ENCODE measurements at places on chromosomes 5 and 9.

DNA sequence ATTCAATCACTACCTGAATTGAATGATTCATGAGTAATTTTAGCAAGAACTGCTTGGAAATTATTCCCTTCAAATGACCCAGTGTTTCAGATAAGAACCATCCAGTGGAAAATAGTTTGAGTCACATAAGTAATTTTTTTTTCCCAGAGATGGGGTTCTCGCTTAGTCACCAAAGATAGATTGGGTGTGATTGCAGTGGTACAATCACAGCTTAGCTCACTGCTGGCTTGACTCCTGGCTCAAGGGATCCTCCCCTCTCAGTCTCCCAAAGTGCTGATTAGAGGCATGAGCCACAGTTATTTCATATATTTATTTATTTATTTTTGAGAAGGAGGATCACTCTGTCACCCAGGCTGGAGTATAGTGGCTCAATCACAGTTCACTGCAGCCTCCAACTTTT, 574.5 kb upstream of the ARRDC3 start:
- DNase-seq: no peak

- DNase-seq: no peak
Measured at GRCh38 chr9:126474786-126475485, 138.8 kb upstream of the LMX1B start.

- peak; percentile 69 for DNase-seq
Measured at GRCh38 chr5:157574456-157575380, 857 bp downstream of the ADAM19 start.

- DNase-seq: no peak
Measured at GRCh38 chr5:150511578-150512367, 3.8 kb downstream of the NDST1 start.

DNA sequence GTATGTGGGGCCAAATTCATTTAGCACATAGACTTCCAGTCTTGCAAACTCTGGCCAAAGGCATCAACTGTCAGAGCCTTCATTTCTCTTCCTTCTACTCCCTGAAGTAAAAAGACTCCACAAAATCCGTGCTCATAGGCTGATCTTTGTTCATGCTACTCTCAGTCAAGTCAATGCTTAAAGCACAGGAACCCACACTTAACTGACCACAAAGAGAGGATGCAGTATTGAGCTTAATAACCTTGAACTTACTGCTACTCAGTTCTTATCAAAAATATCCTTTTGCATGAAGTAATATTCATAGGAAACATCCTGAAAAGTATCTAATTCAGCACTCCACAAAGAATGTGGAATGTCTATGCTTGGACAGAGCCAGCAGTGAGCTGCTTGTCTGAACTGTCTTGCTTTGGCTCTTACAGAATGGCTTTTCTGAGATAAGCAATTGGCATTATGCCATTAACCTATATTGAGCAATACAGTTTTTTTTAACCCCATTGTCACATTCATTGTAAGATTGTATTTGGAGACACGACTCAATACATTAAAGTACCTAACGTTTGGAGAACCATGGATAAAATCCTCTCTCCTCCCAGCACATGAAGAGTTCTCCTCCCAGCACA, 21.7 kb downstream of the LPAR1 start:
- DNase-seq: no peak

GRCh38 chr5:83787631-83788030, 67.0 kb upstream of the HAPLN1 start:
- no peak for DNase-seq

- DNase-seq: no peak
Measured at GRCh38 chr5:115583474-115583873, 18.8 kb downstream of the TICAM2 start.

DNA sequence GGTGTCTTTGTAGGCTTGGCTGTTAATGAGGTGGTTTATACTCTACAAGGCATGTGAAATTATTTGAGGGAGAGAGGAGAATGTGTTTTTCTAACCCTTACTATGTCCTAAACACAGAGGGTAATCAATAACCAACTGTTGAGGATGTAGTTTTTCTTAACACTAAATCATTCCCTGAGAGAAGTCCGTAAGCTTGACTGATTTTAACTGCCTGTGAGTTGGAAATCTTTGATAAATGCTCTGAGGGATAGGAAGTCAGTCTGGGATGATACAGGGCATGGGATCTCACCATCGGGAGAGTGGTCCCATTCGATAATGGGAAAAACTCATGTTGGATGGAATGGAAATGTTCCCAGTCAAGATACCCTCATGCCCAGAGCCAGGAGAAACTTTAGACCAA, 249.6 kb downstream of the PDZD2 start:
- no peak for DNase-seq

DNA sequence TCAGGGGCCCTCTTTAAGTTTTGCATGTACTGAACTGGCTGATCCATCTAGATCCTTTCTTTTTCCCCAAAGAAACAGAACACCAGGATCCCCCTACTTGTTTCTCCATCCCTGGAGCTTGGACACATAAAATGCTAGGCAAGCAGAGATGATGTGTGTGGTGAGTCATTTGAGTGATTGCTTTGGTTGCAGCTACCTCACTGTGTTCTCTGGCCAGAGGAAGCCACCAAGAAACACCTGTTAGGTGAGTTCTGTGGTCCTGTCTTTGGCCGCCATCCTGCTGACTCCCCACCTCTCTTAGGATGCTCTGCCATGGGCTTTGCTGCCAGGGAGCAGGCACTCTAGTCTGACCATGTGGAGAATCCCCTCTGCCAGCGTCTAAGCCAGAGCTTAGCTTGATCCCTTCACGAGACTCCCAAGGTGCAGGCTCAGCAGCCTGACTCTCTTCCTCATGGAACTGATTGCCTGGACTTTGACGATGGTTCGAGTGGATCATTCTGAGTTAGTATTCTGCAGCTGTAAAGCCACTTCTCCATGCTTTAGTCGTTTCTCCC, 27.3 kb upstream of the DENND1A start:
- DNase-seq: peak; percentile 58

GRCh38 chr5:147234825-147235635, at the start of gene STK32A:
TSS of gene STK32A (plus strand) at chr5:147235026. CDS start at chr5:147239635, 4,609 bp downstream.
- peak; percentile 72 for DNase-seq

DNA sequence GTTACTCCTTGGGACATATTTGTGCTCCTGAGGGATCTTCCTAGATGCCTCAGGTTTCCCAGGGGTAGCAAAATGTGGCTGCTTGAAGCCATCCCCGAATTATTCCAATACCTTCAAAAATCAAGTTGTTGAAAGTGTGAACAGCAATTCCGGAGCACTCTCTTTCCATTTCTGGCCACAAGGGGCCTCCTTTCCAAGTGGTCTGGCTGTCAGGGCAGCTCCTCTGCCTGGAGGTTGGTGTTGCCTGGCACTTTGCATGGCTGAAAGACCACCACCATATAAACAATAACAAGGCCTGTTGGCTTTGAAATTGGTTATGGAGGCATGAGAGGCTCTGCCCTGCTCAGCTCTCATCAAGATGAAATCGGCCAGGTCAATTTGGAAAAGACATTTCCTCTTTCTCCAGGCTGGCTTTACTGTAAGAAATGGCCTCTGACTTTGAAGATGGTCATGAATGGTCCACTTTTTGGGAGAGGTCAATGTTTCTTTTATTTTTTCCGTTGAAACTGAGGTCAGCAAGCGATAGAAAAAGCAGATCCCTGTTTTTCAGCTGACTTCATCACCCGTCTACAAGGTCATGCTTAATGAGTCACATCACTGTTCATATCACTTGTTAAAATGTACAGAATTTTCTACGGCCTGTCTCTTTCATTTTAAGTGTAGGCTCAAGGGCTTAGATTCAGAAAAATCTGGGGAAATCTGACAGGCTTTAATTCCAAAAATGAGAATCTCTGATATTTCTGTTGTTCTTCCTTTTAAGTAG, 481.1 kb upstream of the ZNF608 start:
- DNase-seq: peak; percentile 44

- no peak for DNase-seq
Measured at GRCh38 chr9:127216888-127217217, 47.7 kb upstream of the GARNL3 start.

GRCh38 chr5:175582697-175583096, 75.2 kb upstream of the HRH2 start:
- no peak for DNase-seq

- no peak for DNase-seq
Measured at GRCh38 chr5:68339921-68340321, 124.4 kb downstream of the PIK3R1 start.

- DNase-seq: no peak
Measured at GRCh38 chr9:86563350-86563749, 209.1 kb upstream of the TUT7 start.

DNA sequence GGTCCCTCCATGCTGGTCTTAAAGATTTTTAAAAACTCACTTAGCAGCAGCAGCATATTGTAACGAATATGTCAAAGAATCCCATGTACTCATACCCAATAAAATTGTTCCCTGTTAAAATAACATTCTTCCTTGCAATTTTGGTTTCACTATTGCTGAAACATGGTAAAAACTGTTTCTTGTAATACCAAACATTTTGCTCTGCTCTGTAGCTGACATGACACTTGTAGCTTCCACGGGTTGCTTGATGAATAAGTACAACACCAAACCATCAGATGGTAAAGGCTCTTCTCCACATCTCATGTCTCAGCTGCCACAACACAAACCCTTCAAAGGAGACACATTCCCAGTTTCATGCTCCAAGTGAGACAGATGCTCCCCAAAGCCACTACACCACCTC, 180.7 kb upstream of the PTGER4 start:
- no peak for DNase-seq

DNA sequence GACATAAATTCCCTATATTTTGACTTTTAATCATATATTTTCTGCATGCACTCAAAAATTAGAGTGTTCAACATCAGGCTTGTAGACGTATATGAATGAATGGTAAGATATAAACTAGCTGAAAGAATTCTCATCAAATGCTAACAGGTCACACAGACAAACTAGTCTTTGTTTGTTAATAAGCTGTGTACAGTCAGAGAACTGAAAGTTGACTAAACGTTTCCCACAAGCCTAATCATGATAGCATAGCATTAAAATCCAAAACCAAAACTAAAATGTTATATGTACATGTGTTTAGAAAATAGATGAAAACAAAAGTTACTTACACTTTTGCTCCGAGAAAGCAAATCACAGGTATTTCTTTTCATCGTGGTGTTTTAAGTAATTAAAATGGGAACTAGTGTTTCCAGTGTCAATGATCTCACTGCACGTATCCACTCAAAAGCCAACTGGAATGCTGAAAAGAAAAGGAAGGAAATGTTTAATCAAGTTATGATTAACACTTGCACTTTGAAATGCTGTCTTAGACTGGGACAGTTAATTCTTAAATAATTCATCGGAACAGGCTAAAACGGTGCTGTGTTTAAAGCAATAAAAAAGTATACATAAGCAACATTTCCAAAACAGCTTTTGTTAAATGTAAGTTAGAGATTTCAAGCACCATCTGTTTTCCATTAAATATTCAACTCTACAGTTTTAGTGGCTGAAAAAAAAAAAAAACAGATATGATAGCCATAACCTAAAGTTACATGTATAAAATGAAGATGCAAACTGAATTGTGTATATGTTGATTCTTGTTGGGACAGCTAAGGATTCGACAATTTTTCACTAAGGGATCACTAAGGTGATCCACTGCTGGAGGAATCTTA, 291.9 kb upstream of the PDE4D start:
- DNase-seq: no peak

GRCh38 chr9:96156171-96156974, 145.6 kb downstream of the HSD17B3 start:
- DNase-seq: no peak

- no peak for DNase-seq
Measured at GRCh38 chr5:148469501-148469935, 85.8 kb downstream of the FBXO38 start.

DNA sequence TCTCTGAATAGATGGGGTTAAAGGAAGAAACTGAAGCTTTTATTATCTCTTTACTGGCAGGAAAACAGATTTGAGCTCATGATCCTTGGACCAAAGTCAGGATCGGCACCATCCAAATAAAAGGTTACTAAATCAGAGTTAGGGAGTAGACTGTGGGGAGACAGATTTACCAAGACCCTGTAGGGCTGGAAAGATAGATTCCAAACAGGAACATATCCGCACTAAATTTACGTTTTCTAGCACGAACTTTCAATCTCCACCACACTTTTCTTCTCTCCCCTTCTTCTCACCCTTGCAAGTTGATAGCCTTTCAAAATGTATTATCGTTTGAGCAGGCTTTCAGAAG, 120.0 kb upstream of the HMHB1 start:
- DNase-seq: no peak

DNA sequence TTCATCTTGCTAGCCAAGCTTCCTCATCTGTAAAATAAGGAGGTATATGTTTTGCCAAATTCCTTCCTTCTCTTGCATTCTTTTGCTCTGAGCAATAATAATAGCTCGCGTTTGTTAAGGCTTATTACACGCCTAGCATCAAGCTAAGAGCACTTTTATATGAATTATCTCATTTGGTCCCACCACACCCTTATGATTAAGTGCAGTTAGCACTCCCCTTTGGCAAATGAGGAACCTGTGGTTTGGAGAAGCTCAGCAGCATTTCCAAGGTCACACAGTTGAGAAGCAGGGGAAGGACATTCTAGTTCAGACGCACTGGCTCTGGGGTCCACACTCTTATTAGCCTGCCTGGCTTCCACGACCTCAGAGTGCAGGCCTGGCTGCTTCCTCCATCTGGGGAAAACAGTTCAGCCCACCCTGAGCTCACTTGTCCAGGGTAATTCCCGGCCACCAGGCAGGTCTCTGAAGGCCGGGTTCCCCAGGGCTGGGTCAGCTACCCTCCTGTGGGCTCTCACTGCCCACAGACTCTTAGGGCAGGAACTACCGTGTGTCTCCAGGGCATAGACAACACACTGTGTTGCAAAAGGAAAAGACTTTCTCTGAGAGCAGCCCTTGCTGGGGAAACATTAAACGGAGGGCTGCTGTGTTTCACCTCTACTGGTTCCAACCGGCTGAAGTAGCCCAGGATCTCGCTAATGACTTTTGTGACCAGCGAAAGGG, 9.9 kb upstream of the FBP1 start:
- no peak for DNase-seq

DNA sequence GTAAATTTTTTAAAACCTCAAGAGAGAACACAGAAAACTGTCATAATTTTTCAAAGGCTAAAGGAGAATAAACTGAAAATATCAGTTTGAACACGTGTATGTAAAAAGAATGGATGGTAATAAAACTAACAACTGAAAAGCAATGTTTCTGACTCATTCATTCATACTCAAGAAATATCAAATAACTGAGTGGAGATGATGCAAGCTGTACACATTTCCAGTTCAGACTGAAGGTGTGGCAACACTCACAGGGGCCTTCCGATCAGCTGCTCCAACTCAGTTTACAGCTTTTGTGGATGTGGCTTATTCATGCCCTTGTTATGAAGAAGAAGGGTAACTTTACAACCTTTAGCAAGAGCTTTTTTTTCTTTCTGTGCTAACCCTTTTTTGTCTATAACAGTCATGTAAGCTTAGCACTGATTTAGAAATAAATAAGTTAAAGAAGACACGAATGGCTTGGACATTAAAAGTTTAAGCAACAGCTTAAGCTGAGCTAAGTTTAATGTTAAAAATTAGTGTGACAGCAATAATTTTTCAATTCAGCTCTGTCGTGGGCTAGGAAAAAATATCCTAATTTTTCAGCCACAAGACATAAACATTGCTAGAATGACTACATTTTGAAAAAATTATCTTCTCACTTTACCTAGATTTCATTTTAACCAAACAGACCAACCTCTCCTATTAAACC, 453.5 kb downstream of the RAB3C start:
- no peak for DNase-seq

Measured in D341Med (cell line).